ENCODE measurements at places on chromosomes 4 and X. TPM values are rescaled to one million over a fixed set of nuclear protein-coding genes. Genes with fewer than 3 reads are reported as not detected.
A peak's percentile ranks its signal among the peaks of the same experiment; 100 is the strongest.

GRCh38 chr4:40720916-40721315, 28.8 kb upstream of the NSUN7 start:
- DNase-seq = no peak

CXCL11 gene
- 0.18 TPM for polyA plus RNA-seq

DMRTC1B gene
- polyA plus RNA-seq = 4.7 TPM

GRCh38 chr4:74738464-74739143, 55.7 kb downstream of the BTC start:
- DNase-seq = no peak

DNA sequence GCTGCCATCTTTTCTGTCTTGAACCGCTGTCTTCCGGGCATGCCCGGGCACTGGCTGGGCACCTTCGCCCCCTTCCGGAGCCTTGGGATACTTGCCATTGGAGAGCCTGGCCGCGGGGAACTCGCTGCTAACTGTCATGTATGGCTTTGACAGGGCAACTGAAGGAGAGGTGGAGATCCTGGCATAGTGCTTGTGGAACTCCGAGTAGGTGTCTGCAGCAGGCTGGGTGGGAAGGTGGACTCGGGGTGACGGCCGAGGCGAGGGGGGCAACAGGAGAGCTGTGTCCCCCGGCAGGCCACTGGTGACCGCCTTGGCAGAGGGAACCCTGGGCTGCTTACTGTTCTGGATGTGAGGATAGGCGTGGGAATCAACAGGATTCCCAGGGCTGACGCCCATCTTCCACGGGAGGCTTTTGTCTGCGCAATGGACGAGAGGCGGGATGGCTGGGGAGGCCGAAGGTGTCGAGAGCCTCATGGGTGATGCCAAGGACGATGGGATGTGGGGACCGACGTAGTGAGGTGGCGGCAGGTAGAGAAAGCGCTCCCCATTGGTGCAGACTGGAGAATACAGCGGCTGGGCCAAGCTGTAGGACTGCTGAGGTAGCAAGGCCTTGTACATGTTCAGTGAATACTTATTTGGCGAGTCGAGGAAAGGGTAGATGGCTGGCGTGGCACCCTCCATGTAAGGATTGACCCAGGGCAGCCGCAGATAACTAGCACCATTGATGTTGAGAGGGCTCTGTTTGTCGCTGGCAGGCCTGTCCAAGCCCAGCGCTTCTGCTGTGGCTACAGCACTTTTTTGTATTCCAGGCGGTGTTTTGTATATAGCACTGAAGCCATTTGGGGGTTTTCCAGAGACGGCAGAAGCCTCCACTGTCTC, 23.4 kb downstream of the BCOR start:
- no peak for DNase-seq

GPM6B gene
- 21.8 TPM for polyA plus RNA-seq

F8A3 gene
- polyA plus RNA-seq = 12.5 TPM

GRCh38 chrX:116897526-116897925, 434.8 kb upstream of the CT83 start:
- no peak for DNase-seq

DNA sequence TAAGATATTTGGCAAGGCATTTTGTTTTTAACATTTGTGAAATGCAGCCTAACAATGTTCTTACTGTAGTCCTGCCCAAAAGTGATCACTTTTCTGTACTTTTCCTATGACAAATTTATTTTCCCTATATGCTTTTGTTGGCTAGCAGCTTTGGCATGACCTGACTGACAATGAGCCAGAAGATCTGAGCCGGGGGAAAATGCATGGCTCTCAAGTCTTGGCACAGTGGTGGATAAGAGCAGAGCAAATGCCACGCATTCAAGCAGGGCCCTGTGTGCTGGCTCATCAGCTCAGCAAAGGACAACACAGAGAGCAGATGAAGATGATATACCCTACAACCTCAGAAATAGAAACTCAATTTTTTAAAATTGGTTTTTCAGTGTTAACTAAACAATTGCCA, 187.3 kb downstream of the ANAPC10 start:
- no peak for DNase-seq

GRCh38 chr4:137531986-137532868, at the start of gene PCDH18:
TSS of gene PCDH18 (minus strand) at chr4:137532494. CDS start at chr4:137532088, 406 bp downstream.
- DNase-seq = peak; percentile 96

DNA sequence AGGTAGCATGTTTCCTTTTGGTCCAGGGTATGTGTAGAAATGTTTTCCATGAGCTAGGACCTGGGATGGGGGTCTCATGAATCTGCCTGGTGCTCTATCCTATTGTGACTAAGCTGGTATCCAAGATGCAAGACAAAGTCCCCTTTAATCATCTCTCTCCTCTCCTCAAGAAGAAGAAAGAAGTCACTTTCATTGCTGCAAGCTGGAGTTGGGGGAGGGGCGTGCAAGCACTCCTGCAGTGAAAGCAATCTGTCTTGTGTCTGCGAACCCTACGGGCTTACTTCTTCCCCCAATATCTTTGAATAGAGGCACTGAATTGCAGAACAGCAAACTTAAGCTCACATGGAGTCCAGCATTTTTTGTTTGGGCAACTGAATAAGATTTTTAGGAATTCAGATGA, 27.2 kb upstream of the GRPR start:
- no peak for DNase-seq

GRCh38 chr4:153464068-153464467, 2.1 kb upstream of the TMEM131L start:
- no peak for DNase-seq

GRCh38 chrX:23434356-23434884, 99.8 kb downstream of the PTCHD1 start:
- DNase-seq = peak; percentile 7

- no peak for DNase-seq
These were observed 431.2 kb downstream of the GASK1B start for GRCh38 chr4:157741642-157742041.

HSFX4 gene
- polyA plus RNA-seq = not detected

GPR34 gene
- 4.6 TPM for polyA plus RNA-seq

CD38 gene
- 0.93 TPM for polyA plus RNA-seq

HHIP gene
- polyA plus RNA-seq = 3.0 TPM

DNA sequence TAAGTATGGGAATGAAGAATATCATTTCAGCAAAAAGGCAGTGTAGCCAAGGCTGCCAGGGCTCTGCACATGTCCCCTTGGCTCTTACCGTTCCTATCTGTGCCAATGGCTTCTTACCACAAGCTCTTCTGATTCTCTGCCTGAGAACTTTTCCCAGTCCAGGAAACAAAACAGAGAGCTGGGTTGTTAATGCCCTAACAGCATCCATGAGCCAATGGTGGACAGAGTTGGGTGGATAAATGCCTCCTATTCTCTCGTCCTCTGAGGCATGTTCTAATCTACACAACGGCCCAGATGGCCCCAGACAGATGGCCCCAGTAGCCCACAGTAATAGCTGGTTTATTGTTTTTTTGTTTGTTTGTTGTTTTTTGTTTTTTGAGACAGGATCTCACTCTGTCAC, 28.0 kb downstream of the SCD5 start:
- DNase-seq = no peak

DNA sequence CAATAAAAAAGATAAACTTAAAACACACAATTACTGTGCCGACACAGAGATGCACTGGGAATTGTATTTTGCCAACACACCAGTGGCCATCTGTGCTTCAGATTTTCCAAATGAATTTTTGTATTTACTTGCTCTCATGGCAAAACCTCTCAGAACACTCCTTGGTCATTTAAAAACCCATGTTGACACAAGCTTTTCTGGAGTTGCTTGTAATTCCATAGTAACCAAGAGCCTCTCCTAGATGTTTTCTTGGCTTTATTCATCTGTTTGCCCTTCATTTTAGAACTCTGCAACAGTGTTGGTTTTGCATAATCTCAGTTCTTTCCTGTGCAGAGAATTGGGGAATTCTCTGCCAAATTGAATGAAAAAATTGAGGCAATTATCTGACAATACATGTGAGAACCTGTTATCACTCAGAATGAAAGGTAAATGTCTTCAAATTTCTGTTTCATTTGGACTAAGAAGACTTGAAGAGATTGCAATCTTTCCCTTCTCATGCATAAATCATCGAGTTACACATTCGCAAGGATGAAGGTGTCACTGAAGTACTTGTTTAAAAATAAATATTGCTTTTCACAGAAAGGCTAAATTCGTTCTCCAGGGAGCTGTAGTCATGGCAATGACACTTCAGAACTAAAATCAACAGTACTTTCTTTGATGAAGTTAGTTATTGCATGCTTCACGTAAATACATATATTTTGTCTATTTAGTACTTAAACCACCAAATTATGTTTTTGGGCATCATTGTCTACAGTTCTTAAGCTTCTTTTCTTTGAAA, 301.8 kb upstream of the CTSO start:
- DNase-seq = no peak

NUP62CL gene
- 11.3 TPM for polyA plus RNA-seq

DNA sequence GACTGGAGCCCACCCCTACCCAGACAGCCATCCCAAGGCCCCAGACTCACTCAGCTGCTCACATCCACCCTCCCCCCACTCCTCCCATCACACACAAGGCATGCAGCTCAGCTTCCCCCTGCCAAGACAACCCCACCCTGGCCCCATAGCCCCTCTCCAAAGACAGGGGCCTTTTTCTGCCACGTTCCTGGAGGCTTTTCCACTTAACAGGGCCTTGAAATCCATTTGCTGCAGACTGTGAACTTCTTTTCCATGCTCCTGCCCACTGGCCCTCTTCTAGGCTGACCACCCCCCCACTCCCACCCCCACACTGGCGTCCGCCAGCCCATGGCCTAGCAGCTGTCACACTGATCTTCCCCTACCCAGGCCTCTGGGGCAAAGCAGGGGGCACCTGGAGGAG, 76.0 kb downstream of the PJA1 start:
- DNase-seq = no peak

GRCh38 chrX:133985967-133986683, 731 bp upstream of the GPC3 start:
- no peak for DNase-seq

ATP2B3 gene
- polyA plus RNA-seq = 0.29 TPM

GRCh38 chr4:36317721-36318120, 36.3 kb downstream of the DTHD1 start:
- DNase-seq = no peak

PCDH10 gene
- polyA plus RNA-seq = 4.6 TPM

GRCh38 chr4:7824218-7824617, 115.4 kb downstream of the AFAP1 start:
- no peak for DNase-seq

GRCh38 chrX:72715546-72715945, 1.4 kb upstream of the PHKA1 start:
- DNase-seq = no peak
